Suppressor macrophage treated with lipopolysaccharide for 4 hours (primary cell): ENCODE measurements at places on chromosomes 3 and 15.

GRCh38 chr3:20645340-20645739 lies 459.3 kb upstream of the SGO1 start:
- DNase-seq, result no peak

GRCh38 chr3:57423335-57423734 lies 120.8 kb downstream of the DNAH12 start:
- no peak for DNase-seq

- no peak for DNase-seq
Measured at GRCh38 chr3:150870406-150870805, 34.8 kb downstream of the MINDY4B start.

DNA sequence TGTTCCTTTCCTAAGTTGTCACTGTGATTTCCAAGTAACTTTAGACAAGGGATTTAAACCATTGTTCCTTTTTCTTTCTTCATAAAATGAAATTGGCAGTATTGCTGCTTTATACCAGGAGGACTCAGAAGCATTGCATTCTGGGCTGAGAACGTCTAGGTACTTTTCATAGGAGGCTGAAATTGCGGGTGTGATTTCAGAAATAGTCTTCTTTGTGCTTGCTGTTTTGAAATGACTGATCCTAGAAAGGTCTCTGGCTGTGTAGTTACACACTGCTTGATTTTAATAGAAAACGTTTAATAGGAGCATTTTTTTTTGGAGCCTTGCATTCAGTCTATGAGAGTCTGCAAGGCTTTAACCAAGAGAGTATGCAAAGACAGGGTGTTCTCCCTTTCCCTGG lies 56.3 kb downstream of the PPM1L start:
- no peak for DNase-seq

DNA sequence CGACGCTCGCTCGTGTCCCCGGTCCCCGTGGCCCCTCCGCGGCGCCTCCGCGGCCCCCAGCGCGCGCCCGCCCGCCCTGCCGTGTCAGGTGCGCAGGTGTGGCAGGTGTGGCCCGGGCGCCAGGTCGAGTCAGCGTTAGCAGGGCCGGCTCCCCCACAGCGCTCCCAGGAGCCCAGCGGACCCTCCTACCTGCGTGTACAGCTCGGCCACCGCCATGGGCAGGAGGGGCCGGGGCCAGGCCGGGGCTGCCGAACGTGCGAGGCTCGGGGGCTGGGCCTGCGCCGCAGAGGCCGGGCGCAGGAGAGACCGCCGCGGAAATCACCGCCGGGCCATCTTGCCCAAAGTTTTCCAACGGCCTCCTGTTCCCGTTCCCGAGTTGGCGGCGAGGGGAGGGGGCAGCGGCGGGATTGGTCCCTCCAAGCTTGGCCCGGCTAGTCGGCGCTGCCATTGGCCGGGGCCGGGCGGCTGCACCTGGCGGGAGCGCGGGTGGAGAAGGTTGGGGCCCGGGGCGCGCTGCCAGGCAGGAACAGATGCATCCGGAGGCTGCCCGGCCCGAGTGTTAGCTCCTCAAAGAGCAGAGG lies at the start of gene MYO5C:
MYO5C (minus strand) TSS at position 384 of the 581 bp plus-strand sequence; CDS start at position 216, 168 bp downstream.
- DNase-seq, result no peak
